ENCODE measurements at places on chromosomes 6 and 20.
A peak's percentile ranks its signal among the peaks of the same experiment; 100 is the strongest.

DNA sequence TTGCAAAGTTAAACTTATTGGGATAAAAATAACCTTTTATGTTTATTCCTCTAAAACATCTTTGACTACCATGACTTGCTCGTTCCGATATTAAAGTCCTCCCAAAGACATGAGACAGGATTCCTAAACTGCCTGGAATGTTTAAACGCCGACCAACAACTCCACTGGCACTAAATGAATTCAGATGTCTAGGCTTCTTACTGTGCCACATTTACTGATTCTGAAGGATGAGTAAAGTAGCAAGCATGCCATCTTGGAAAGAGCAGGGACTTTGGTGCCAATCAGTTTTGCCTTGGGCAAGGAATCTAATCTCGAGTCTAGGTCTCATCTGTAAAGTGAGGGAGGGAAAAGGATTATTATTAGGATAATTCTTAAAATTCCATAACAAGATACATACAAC, 25.3 kb downstream of the MBOAT1 start:
- DNase-seq, result no peak

DNA sequence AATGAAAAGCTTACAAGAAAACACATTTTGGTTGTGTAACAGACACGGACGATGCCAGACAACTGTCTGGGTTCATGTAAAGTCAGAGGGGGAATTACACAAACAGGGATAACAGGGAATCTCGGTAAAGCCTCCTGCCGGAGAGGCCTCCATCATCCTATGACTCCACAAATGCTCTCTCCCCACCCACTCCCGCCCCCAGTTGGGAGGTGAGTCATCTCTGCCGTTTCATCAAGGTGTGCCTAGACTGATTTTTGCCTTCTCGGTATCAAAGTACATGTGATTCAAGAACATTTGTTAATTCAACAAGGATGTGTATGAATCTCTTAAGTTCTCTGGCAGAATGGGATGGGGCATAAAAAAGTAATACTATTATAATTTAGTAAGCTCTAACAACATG, 304.9 kb upstream of the PRDM1 start:
- DNase-seq, result no peak

- DNase-seq, result peak; percentile 6
Observed at GRCh38 chr20:47031004-47031403, 136.4 kb downstream of the EYA2 start.

DNA sequence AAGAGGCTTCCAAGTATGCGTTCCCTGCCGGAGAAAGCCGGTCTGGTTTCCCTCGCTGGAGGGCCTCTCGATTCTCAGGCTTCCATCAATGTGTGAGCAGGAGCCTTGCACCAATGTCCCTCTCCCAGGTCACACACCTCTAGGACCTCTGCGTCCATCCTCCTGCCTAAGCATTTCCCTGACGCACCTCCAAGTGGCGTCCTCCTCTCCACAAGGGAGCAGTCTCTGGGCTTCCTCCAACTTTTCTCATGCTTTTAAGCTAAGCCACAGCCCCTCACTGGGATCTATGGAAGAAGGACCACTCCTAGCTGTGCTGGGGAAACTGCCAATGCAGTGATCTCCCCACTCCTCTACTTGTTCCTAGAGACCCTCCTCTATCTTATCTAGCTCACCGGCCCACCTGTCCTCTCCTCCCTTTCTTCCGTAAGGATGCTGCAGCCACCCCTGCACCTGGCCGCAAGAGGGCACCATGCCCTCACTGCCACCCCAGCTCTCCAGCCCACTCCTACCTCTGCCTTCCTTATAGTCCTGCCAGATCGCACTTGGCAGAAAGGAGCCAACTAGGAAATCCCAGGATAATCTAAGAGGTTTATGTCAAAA, 258.7 kb downstream of the LRFN2 start:
- DNase-seq, result no peak

DNA sequence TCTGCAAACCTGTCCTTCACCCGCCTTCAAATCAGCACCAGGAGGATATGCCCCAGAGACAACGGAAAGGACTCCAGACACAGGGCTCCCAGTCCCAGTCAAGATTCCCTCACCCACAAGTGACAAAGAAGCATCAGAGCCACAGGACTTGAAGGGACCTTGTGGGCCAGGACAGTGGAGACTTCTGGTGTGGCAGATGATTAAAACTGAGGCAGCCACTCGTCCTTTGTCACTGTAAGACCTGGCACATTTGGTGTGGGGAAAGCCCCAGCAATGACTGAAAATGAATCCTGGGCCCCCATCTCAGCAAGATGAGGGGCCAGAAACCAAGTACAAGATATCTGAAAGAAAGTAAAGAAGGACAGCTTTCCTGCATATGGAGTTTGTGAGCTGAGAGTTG, 15.6 kb upstream of the GMPR start:
- DNase-seq, result no peak

- DNase-seq, result no peak
Observed at GRCh38 chr6:14398953-14399352, 281.4 kb downstream of the CD83 start.

DNA sequence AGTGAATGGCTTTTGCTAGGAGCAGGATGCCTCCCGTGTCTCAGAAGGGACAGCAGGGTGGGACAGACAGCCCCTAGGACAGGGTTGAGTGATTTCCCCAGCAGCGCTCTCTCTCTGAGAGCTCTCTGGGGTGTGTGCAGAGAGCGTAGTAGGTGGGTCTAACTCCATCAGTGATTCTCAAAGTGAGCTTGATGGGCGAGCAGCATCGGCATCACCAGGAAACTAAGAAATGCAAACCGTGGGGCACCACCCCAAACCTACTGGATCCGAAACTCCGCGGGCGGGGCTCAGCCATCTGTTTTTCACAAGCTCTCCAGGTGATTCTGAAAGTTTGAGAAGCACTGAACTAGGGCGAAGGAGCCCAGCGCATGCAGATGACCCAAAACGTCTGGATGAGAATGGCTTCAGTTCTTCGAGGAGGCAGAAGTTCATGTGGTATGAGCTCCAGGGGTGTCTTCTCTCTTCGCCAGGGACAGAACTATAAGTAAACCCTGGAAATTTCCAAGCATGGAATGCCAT, 119.6 kb upstream of the RNF24 start:
- no peak for DNase-seq

DNA sequence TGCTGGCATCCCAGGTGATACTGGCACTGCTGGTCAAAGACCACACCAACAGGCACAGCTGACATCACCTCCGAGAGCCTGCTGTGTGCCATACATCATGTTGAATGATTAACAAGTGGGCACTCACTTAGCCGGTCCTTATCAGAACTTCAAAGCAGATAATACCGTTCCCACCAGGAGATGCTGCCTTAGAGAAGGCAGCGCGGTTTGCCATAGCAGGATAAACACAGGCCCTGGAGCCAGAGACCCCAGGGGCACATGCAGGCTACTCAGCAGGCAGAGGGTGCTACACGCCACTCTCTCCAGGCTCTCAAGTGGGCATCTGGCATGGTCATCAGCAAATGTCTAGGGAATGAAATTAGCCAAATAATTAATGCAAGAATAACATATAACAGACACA, 86.5 kb upstream of the CST7 start:
- no peak for DNase-seq

DNA sequence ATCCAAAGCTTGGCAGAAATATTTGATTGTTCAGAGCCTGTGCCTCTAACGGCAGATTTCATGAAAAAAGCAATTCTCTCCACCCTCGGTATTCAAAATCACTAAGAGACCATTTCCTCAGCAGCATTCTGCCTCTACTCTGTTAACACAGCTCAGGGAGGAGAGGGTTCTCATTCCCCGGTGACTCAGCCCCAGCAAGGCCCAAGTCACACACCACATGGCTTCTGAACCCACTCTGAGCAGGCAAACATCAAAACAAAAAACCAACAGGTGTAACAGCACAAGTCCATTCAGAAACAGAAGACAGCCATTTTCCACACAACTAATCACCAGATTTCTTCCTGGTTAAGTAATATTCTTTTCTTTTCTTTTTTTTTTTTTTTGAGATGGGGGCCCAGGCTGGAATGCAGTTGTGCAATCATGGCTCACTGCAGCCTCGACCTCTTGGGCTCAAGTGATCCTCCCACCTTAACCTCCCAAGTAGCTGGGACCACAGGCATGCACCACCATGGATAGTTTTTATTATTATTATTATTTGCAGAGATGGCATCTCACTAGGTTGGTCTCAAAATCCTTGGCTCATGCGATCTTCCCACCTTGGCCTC, 55.4 kb downstream of the GFOD1 start:
- no peak for DNase-seq

- DNase-seq, result no peak
Observed at GRCh38 chr20:2042400-2042799, 48.5 kb upstream of the PDYN start.

DNA sequence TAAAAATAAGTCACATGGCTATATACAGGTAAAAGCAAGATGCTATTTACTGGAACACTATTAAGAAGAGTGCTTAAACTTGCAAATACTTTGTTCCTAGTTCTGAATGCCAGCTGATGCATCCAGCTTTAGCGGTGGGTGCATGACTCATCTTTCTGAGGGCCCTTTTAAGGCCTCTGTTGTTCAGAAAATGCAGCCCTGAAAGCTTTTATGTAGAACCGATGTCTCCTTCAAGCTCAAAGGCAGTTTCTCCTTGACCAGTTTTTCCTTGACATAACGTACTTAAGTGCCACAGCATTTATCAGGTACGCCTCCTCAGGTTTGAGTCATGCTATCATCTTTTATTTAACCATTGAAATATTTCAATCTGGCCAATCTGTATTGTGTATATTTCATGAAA, 82.8 kb downstream of the MLIP start:
- DNase-seq, result no peak

GRCh38 chr20:60810561-60810960, 441.5 kb upstream of the CDH4 start:
- no peak for DNase-seq

- DNase-seq, result no peak
Observed at GRCh38 chr6:79632580-79632979, 1.5 kb downstream of the SH3BGRL2 start.

Data from NCI-H2227 treated with DMSO at 0.1 percent for 48 hours (cell line).